Pancreas (tissue), 10 donors: ENCODE measurements at places on chromosomes 7 and 10. TPM values are rescaled to one million over a fixed set of nuclear protein-coding genes. Genes with fewer than 3 reads are reported as not detected.

DNA sequence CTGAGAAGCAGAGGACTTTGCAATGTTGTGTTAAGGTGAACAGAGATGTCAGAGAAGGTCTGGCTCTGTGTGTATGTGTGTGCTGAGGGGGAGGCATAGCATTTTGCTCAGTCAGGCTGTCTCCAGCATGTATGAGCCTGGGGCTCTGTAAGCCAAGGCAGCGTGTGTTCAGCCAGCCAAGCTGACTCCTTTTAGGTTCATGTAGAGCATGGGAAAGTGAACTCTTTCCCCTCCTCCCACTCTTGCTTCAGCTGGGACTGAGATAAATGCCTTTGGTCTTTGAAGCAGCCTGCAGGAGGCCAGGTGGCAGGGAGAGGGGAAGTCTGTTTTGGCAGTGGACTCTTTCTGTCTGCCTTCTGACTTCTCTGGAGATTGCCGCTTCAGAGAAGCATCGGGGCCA lies 3.8 kb downstream of the SFXN2 start:
- no peaks in the 10 kb centered on the region for H3K36me3 ChIP-seq
- DNase-seq, result no peak
- H3K27me3 ChIP-seq, result no peaks in the 10 kb centered on the region
- H3K27ac ChIP-seq, result no peak overlapping the region
- H3K4me1 ChIP-seq, result no peaks in the 10 kb centered on the region
- no peak overlapping the region for H3K4me3 ChIP-seq

Gene PDLIM1
- total RNA-seq, result 44.5 TPM

Gene RASSF4
- 13.9 TPM for total RNA-seq

DNA sequence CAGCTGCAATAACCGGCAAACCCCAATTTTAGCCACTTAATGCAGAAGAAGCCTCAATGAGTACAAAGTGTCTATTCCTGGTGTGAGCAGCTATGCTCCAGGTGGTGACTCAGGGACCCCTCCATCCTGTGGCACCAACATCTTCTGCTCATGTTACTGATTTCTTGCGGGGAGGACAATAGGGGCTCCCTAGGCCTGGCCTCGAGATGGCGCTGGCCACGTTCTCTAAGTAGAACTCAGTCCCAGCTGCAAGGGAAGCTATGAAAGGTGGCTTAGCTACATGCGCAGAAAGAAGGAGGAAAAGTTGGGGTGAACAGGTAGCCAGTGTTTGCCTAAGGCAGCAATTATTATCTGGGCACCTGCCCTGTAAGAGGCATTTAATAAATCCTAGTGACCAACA lies 6.6 kb downstream of the GJD4 start:
- H3K27me3 ChIP-seq, result no peaks in the 10 kb centered on the region
- no peaks in the 10 kb centered on the region for H3K36me3 ChIP-seq
- no peak for DNase-seq
- no peak overlapping the region for H3K4me3 ChIP-seq

Gene CTBP2
- 29.0 TPM for total RNA-seq

DNA sequence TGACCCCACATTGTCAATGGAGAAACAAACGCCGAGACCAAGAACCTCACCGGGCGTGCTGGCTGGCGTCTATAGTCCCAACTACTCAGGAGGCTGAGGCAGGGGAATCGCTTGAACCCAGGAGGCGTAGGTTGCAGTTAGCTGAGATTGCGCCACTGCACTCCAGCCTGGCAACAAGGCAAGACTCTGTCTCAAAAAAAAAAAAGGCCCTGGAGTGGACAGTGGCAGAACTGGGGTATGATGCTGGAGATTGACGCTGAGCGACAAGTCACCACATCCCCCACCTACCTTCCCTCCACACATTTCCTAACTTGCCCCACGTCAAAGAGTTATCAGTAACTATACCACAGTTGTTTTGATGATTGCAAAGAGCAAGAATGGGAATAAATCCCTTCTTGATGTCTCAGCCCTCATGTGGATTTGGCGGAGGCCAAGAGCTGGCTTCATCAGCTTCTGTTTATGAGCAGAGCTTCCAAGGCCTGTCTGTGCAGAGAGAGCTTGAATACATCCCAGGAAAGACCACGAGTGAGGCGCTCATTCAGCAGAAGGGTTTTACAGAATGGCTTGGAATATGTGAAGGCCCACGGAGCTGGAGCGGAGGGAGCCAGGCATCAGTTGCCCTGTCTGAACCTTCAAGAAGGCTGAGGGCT lies 28.0 kb upstream of the TNS3 start:
- H3K4me1 ChIP-seq, result peaks cover 26% of the 10 kb centered on the region
- H3K27me3 ChIP-seq, result no peaks in the 10 kb centered on the region
- peak overlapping the region; percentile 78 for H3K27ac ChIP-seq
- DNase-seq, result no peak

Gene KCND2
- total RNA-seq, result 0.28 TPM

DNA sequence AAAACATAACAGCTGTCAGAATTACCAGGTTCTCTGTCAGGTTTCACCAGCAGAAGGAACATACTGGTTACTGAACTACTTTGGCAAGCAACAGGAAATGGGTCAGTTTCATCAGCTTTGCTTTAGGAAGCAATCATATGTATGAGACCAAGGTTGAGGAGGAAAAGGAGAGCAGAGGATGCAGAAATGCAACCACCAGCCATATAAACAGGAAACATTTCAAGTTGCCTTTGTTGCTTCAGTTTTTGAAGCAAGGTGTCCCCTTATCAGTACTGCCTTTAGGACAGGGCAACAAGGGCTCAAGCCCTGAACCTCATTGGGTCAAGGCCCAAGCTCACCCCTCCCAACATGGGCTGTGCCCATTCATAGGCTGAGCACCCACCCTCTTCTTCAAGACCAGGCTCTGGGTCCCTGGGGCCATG lies 10.2 kb downstream of the HIPK2 start:
- H3K27me3 ChIP-seq, result no peaks in the 10 kb centered on the region
- DNase-seq, result no peak
- no peak overlapping the region for H3K27ac ChIP-seq
- H3K4me3 ChIP-seq, result no peak overlapping the region

GRCh38 chr7:100538654-100539435 lies at the start of gene AGFG2:
Gene AGFG2 (plus strand): TSS chr7:100539203. CDS start chr7:100539347, 144 bp downstream.
- peak within 1 kb of the TSS; percentile 66 for H3K4me3 ChIP-seq
- H3K27me3 ChIP-seq, result no peaks in the 10 kb centered on the region
- peak; percentile 100 for DNase-seq
- peak within 1 kb of the TSS; percentile 85 for H3K27ac ChIP-seq

Gene FAM25C
- not detected for total RNA-seq

DNA sequence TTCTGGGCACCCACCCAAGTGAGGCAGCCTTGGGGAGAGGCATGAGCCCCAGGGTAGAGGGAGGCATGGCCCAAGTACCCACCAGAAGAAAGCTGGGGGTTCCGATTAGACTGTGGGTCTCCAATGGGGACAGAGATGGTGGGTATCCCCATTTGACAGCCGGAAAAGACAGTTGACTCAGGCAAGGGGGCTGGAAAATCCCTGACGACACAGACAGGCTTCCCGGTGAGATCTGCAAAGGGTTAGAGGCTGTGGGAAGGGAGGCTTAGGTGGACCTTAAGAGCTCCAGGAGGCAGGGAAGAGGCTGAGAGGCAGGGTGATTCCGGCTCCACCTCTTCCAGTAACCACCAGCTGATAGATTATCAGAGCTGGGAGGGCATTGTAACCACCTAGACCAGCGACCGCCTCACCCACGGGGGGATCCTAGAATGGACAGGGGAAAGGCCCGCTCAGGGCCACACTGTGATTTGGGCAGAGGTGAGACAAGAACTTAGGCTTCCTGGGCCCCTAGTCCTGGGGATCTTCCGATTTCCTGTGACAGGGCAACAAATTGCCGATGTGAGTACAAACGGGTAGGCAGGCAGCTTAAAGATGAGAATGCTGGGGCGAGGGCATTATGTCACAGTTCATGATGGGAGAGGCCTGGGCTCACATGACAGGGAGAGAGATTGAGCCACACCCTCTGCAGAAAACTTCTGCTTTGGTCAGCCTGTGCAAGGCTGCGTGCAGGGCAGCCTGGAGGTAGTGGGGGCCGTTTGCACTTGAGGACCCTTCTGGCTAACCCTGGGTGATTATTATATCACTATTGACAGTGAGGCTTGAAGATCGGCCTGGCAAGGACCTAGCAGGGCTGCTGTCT lies 5.4 kb downstream of the TBATA start:
- H3K27me3 ChIP-seq, result no peaks in the 10 kb centered on the region
- H3K4me3 ChIP-seq, result no peak overlapping the region
- H3K4me1 ChIP-seq, result no peaks in the 10 kb centered on the region
- no peak for DNase-seq

Gene ICA1
- total RNA-seq, result 57.4 TPM

DNA sequence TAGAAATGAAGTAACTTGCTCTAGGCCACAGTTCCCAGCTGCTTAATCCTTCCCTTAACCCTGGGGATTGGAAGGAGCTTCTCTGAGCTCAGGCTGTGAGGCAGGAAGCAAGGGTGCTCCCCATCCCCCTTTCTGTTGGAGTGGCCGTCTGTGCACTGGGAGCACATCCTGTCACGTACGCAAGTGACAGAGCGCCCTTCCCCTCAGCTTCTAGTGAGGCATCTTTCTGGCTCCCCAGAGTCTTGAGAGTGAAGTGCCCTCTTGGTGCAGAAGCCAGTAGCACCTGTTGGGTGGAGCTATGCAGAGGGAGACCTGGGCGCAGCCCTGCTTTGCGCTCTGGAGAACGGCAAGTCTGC lies 47.8 kb downstream of the SHH start:
- H3K27ac ChIP-seq, result no peak overlapping the region
- peaks cover 23% of the 10 kb centered on the region for H3K36me3 ChIP-seq
- no peaks in the 10 kb centered on the region for H3K27me3 ChIP-seq
- DNase-seq, result no peak

GRCh38 chr10:79407811-79408795 lies 37.3 kb downstream of the ZCCHC24 start:
- no peaks in the 10 kb centered on the region for H3K36me3 ChIP-seq
- H3K27me3 ChIP-seq, result no peaks in the 10 kb centered on the region
- H3K4me1 ChIP-seq, result peaks cover 4% of the 10 kb centered on the region
- H3K4me3 ChIP-seq, result no peak overlapping the region
- DNase-seq, result no peak
- H3K27ac ChIP-seq, result no peak overlapping the region

- H3K36me3 ChIP-seq, result no peaks in the 10 kb centered on the region
- H3K4me3 ChIP-seq, result no peak overlapping the region
- H3K27me3 ChIP-seq, result no peaks in the 10 kb centered on the region
- no peak overlapping the region for H3K27ac ChIP-seq
Observed at GRCh38 chr7:83824214-83824613, 175.3 kb upstream of the SEMA3E start.

DNA sequence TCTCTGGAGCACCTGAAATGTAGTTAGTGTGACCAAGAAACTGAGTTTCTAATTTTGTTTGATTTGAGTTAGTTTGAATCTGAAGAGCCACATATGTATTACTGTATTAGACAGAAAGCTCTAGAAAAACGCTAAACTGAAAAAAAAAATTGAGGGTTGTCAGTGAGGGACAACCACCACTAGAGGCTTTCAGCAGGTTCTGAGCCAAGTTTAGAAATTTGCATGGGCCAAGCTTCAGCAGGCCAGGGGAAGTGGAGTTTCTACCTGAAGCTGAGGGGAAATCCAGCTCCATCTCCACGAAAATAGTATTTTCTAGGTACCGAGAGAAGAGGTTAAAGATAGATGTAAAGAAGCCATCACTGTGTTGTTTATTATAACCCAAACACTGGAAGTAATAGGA lies 77.9 kb upstream of the PLXNA4 start:
- H3K27ac ChIP-seq, result no peak overlapping the region
- no peaks in the 10 kb centered on the region for H3K27me3 ChIP-seq
- H3K4me3 ChIP-seq, result no peak overlapping the region

- H3K4me1 ChIP-seq, result no peaks in the 10 kb centered on the region
- H3K27me3 ChIP-seq, result no peaks in the 10 kb centered on the region
- H3K27ac ChIP-seq, result no peak overlapping the region
- no peak for DNase-seq
- H3K4me3 ChIP-seq, result no peak overlapping the region
Observed at GRCh38 chr10:128298587-128298986, 172.4 kb upstream of the MKI67 start.

DNA sequence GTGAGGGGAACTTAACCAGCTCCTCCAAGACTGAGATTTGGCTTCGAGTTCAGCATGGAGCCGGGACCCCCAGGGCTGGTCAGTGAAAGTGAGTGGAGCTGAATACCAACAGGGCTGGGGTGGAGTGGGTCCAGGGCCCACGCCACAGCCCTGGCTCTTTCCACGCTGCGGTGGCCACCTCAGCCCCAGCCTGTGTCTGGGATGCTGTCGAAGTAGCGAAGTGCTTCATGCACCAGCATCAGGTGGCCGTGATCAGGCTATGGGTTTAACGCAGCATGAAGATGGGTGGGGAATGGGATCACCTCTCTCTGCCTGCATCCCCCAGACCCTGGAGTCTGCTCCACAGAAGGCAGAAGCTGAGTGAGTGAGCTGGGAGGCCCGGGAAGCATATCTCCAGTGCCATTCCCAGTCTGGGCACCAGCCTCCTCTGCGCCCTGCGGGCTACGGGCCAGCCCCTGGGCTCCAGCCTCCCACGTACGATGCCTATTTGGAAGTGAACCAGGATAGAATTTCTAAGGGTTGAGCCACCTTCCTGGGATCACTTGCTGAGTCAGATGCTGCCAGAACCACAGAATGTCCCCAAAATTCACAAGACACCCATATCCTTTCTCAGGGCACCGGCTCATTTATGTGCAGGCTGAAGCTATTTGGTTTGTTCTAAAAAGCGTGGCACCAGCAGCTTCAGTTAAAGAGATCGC lies 131.1 kb upstream of the CHST15 start:
- no peak for DNase-seq
- H3K36me3 ChIP-seq, result no peaks in the 10 kb centered on the region
- no peak overlapping the region for H3K4me3 ChIP-seq
- H3K4me1 ChIP-seq, result no peaks in the 10 kb centered on the region
- H3K27ac ChIP-seq, result no peak overlapping the region
- no peaks in the 10 kb centered on the region for H3K27me3 ChIP-seq

GRCh38 chr7:151877911-151878835 lies 1.3 kb upstream of the PRKAG2 start:
- H3K4me1 ChIP-seq, result peaks cover 7% of the 10 kb centered on the region
- peak overlapping the region; percentile 65 for H3K4me3 ChIP-seq
- H3K27me3 ChIP-seq, result no peaks in the 10 kb centered on the region
- H3K36me3 ChIP-seq, result no peaks in the 10 kb centered on the region
- H3K27ac ChIP-seq, result no peak overlapping the region

- no peaks in the 10 kb centered on the region for H3K27me3 ChIP-seq
- H3K4me3 ChIP-seq, result no peak overlapping the region
- no peaks in the 10 kb centered on the region for H3K4me1 ChIP-seq
- H3K27ac ChIP-seq, result no peak overlapping the region
- H3K36me3 ChIP-seq, result no peaks in the 10 kb centered on the region
Observed at GRCh38 chr7:92412745-92413144, 34.5 kb upstream of the GATAD1 start.

GRCh38 chr7:158723714-158724385 lies 19.2 kb upstream of the NCAPG2 start:
- H3K27ac ChIP-seq, result no peak overlapping the region
- DNase-seq, result no peak
- no peak overlapping the region for H3K4me3 ChIP-seq
- H3K36me3 ChIP-seq, result no peaks in the 10 kb centered on the region
- no peaks in the 10 kb centered on the region for H3K4me1 ChIP-seq

DNA sequence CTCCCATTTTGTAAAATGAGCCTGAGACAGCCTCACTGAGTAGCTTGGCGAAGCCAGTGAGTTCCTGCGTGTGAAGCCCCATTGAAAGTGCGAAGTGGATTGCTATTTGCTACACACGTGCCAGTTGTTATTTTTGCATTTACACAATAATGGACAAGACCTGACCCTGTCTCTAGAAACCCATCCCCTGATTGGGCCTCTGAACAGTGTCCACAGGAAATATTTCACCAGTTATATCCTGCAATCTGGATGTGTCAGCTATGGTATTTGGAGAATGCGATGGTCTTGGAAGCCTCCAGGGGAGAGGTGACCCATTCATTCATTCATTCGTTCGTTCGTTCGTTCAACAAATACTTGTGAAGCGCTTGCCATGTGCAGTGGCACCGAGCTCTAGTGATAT lies 37.1 kb downstream of the COL13A1 start:
- H3K27me3 ChIP-seq, result no peaks in the 10 kb centered on the region
- H3K36me3 ChIP-seq, result no peaks in the 10 kb centered on the region
- no peak overlapping the region for H3K27ac ChIP-seq
- no peak overlapping the region for H3K4me3 ChIP-seq
- no peak for DNase-seq
- no peaks in the 10 kb centered on the region for H3K4me1 ChIP-seq
